GM10248 (cell line): ENCODE measurements at places on chromosomes 16 and 17.

GRCh38 chr17:5800646-5801045 is 216.3 kb upstream of the NLRP1 start:
- no peak for DNase-seq

GRCh38 chr17:28969706-28970393 is 18.5 kb upstream of the PHF12 start:
- DNase-seq: no peak

DNA sequence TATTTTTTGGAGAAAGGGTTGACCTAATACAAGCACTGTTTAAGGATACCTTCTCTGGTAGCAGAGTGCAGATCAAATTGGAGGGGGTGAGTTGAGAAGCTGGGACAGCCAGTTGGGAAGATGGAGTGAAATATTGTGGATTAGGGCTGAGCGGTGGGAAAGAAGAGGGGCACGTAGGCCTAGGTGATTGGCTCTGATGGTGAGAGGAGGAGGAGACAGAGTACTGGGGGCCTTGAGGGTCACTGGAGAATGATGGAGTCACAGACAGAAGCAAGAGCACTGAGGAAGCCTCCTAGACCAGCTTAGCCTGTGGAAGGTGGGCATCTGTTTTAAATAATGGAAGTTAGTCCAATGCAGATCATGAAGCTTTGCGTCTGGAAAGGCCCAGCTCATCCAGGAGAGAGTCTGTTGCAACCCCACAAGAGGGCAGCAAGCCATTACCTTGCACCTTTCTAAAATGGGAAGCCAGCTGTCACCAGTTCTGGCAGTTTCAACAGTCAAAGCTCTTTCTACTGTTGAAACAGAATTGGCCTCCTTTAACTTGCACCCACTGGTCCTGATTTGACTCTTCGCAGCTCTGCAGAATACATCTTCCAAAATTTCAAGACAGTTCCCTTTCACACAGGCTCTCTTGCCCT is 11.8 kb downstream of the SLC9A5 start:
- peak; percentile 74 for DNase-seq

DNA sequence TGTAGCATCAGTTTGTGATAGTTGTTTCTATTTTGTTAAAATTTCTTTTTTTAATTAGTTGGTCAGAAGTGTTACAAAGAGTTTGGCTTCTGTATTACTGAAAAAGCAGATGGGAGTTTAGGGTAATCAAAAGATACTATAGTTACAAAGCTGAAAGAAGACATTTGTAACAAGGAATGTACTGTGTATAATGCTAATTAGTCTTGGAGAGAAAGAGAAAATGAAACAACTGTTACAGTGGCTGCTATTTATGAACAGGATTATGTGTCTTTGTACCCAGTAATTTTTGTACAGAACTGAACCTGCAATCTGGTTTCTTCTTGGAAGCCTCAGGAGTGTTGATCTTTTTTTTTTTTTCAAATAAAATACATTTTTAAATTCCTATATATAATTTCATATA is 14.3 kb downstream of the GDPD1 start:
- no peak for DNase-seq

- DNase-seq: no peak
Observed at GRCh38 chr17:81436294-81436849, 41.1 kb downstream of the BAHCC1 start.

DNA sequence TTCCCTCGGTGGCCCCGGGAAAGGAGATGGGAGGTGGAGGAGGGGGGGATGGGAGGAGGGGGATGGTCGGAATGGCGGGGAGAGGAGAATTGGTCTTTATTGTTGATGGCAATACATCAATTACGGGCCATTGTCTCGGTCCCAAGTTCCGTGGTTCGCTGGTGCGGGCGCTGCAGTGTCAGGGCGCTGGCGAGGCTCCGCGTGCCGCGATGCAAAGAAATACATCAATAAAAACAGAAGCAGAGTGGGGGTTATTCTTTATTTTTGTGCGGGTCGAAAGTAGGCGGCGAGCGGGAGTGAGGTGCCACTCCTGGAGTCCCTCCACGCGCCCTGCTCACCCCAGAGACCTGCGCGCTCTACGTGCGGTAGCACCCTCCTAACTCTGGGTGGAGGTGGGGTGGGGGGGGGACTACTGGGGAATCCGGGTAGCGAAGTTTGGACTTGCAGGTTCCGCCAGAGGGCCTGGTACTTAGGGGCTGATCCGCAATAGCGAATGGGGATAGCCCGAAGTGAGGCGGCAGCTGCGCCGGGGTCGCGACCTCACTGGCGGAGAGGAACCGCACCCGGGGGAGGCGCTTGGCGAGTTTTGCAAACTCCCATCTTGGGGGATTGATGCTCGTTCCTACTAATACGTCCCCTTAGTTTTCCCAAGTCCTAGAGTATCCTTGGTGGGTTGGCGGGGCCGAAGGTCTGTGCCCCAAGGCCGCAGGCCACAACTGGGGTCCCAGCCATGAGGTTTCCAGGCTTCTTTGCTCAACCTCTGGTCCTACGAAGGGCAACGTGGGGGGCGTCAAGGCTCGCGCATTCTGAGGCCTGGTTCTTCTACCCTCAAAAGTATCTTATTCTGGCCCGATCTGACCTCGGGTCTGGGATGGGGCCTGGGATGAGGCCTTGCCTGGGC is 3.5 kb upstream of the SALL1 start:
- no peak for DNase-seq

DNA sequence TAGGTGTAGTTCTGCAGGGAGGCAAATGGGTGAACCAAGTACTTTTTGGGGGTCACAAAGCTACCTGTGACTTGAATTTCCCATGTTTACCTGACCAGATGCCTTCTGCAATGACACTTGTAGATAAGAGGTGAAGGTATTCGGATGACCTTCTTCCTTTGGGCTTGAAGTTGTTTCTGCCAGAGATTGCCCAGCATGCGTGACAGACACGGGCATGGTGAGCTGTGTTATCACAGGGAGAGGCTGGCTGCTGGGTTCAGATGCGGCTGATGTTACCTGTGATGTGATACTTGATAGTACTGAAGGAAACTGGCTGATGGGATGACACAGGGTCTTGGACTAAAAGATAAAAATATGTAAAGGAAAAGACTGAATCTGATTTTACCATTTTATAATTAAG is 14.1 kb downstream of the PKD1L3 start:
- no peak for DNase-seq

- DNase-seq: no peak
Observed at GRCh38 chr16:75227361-75228142, 8.8 kb downstream of the CTRB1 start.

DNA sequence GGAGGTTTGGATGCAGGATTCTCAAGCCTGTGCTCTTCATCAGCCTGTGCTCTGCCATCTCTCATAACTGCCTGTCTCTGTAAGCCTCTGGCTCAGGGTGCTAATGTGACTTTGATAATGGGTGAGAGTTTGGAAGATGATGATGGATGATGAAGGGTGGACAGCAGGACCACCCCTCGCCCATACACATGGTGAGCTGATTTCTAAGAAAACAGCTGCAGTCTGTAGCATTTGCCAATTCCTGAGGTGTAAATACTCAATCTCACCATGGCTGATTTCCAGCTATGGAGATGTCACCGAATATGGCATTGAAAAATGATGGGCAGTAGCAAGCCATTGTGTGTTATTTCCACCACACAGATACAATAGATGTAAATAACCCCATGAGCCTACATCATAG is 74.2 kb downstream of the ARSG start:
- DNase-seq: no peak

GRCh38 chr17:19933628-19934027 is 44.0 kb downstream of the AKAP10 start:
- no peak for DNase-seq

DNA sequence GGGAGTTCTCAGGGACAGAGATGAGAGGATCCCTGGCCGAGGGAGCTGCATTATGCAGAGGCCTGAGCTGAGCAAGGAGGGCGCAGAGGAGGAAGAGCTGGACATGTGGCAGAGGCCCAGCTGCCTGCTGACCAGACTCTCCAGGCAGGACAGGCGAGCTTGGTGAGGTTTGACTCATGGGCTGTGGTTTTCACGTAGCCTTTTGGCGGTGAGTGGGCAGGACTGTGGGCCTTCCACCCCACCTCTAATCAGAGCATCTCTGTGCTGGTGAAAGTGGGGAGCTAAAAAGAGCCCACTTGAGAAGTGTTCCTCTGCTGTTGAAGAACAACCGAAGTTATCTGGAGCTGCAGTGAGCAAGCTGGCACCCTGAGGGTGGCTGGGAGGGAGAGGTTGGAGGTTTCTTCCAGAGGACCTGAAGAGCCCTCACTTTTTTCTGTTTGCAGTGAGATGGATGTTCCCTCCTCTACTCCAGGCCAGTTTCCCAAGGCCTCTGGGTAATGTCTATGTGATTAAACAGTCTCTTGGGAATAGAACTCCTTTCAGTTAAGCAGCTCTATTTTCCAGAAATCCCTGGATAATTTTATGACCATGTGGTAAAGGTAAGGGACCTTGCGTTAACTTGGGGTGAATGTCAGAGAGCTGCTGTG is 11.9 kb downstream of the EPN2 start:
- no peak for DNase-seq

GRCh38 chr17:61538480-61538879 is 52.5 kb downstream of the NACA2 start:
- no peak for DNase-seq

- peak; percentile 70 for DNase-seq
Observed at GRCh38 chr17:35969558-35970380, 11.5 kb downstream of the CCL16 start.

DNA sequence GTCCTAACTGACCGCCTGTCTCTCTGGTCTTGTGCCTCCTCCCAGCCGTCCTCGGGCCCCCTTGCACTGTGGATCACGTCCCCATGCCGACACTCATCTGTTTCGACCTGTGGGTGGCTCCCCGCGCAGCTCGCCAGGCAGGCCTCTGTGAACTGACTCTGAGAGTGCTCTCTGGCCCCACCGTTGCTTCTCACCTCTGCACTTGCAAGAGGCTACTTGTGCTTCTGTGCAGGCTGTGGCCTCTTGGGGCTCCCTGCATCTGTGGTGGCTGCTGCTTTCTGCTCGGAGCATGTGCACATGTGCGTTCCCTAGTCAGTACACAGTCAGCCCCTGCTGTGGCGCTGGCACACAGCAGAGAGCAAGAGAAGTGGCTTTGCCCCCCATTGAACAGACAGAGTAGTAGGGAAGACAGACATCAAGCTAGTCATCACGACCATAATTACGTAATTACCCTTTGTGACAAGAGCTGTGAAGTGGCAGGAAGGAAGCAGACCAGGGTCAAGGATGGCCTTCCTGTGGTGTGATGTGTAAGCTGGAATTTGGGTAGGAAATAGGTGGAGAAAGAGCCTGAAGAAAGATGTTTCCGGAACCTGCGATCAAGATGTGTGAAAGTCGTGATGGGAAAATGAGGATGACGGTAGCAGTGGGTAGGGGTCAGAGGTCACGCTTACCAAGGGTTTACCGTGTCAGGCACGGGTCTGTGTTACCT is 256.0 kb upstream of the CACNG5 start:
- DNase-seq: no peak

- no peak for DNase-seq
Observed at GRCh38 chr16:704552-705380, 835 bp downstream of the FBXL16 start.

DNA sequence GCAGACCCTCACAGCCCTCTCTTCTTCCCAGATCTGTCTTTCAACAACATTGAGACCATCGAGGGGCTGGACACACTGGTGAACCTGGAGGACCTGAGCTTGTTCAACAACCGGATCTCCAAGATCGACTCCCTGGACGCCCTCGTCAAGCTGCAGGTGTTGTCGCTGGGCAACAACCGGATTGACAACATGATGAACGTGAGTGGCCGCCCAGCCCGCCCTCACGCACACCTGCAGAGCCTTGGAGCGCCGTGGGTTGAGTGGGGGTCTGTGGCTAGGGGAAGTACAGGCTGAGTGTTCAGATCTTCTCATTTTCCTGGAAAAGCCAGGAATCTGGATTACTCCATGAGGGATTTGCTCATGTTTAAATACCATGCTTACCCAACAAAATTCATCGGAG is 15.2 kb downstream of the DRC3 start:
- no peak for DNase-seq

DNA sequence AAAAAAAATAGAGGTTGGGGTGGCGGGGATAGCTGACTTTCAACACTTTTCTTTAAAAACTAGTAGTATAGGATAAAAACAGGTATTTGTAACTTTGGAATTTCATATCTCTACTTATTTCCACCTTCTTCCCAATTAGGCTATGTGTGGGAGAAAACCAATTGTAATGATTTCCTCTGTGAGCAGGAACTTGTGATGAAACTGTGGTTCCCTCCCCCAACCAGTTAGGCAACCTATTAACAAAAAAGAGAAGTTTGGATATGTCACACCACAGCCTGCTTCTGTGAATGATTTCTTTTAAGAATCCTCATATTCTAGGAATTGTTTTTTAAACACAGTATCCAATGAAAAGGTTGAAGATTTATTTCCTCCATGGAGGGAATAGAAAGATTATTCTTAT is 1.9 kb downstream of the IGSF6 start:
- DNase-seq: no peak

DNA sequence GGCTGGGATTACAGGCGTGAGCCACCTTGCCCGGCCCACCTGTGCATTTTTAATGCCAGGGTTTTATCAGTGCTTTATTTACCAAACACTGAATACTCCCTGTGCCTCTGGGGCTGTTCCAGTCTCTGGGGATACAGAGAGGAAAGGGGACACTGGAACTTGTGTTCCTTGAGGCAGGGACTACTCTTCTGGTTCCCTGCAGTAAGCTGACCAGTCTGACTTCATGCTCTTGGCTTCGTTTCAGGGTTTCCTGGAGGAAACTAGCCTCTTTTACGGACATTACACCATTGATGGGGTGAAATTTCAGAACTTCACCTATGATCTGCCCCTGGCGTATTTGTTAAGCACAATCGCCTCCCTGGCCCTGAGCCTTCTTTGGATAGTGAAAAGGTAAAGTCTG is 37.4 kb upstream of the COQ7 start:
- DNase-seq: no peak

DNA sequence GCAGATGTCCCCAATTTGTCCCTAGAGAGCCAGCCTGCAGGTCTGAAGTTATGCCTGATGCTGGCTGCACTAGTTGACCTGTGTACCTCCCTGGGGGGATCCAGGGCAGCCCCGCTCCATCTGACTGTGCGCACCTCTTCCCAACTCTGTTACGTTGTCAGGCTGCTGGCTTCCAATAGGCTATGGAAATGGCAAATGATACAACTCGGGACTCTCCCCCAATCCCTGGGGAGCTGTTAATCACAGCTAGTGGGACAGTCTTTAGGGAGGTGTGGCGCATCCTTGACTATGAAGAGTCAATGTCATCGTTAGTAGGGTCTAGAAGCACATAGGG is 30.1 kb downstream of the GPRC5B start:
- DNase-seq: no peak

DNA sequence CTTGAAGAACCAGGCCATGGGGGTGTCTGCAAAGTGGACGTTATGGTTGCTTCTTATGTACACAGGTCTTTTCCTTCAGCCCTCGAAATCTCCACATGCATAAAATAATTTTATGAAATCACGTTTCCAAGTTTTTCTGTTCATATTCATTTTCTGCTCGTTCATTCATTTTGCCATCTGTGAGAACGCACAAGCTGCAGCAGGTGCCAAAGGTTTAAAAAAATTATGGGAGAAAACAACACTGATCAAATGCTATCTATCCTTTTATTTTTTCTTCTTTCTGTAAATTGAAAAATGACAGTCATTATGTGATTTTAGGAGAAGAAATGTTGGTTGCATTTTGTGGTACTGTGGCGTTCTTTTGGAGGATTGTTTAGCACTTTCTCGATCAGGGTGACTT is 15.5 kb downstream of the SPACA3 start:
- DNase-seq: no peak
